Breast epithelium (tissue), 4 donors: ENCODE measurements at places on chromosomes 3 and 15.

GRCh38 chr3:25611193-25611592 lies 53.5 kb downstream of the TOP2B start:
- no peak for DNase-seq

DNA sequence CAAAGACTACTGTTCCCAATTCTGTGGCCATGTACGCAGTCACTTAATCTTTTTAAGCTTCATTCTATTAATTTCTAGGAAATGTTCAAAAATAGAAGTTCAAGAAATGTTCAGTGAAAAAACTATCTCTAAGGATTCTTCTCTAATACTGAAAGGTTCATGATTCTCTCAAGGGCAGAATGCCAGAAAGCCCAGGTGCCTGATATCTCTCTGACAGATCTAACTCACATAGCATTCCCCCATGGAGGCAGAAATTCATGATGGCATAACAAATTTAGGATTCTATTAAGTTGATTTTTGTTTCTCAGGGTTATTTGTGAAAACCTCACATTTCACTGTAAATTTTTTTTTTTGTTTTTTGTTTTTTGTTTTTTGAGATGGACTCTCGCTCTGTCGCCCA lies 17.5 kb downstream of the CHRM5 start:
- DNase-seq = no peak

- DNase-seq = no peak
Measured at GRCh38 chr3:126659915-126660886, 5.3 kb upstream of the TXNRD3 start.

DNA sequence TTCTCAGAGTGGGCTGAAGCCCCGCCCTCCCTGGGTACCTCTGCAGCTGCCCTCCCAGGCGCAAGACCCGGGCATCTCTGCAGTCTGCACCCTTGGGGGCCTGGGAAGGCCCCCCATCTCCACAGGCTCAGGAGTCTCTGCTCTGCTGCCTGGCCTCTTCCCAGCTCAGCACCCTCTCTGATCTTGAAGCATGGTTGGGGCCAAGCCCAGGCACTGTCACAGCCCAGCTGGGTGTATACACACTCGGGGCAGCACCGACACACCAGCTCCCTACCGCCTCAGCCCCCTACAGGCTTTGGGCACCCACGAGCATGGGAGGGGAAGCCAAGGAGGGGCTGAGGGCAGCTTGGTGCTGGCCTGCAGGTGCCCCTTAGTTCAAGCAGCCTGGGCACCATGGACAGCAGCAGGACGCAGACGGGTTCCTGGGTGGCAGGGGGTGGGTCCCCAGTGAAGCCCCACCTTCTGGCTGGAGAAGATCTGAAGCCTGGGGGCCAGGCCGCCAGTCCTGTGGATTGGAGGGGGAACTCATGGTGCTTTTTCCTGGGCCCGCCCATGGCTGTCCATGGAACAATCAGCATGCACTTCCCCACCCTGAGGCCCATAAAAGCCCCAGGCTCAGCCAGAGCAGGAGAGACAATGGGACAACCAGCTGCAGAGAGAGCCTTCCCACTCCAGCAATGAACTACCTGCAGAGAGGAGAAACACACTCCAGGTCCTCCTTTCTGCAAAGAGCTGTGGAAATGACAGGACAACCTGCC lies 170.6 kb downstream of the TJP1 start:
- DNase-seq = no peak
